ENCODE measurements at places on chromosomes 1 and 21.

DNA sequence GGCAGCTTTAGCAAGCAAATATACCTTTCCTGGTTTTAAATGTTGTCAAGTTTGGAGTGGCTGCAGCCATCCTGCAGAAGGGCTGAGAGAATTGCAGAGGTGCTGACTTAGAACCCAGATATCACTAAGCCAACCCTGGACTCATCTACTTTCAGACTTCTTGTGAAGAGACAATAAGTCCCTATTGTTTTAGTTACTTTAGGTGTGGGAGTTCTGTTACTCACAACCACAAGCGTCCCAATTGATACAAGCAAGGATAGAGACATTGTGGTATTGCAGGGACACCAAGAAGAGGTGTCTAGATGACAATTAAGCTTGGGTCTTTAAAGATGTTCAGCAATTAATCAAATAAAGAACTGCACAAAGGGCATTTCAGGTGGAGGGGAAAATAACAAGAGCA is 8.8 kb upstream of the ETV3 start:
- DNase-seq = no peak

GRCh38 chr1:33365560-33365997 is 44.7 kb upstream of the A3GALT2 start:
- DNase-seq = no peak

DNA sequence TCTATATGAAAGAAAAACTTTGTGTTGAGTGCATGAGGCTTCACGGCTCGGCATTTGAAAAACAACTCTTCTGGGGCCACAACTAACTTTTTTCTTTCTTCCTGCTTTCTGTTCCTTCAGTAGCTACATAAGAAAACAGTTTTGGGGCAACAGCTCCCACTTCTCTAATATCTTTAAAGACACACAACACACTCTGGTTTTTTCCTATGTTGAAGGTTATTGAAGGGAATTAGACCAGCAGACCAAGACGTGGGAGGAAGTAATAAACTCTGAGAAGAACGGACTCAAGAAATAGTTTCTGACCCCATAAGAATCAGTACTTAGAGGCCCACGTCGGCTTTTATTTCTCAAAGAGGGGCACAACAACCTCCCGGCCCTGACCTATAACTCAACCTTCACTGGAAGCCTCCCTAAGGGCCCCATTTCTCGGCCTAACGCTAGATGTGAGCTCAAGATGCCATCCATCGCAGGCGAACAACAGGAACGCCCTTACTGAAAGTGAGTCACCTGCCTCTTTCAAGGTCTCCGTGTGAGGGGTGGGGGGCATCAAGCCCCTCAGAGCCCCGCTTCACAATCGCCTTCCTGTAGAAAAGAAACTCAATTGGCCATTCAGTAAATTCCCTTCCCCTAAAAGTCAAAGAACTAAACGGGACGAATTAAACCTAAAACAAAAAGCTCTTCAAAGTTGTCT is 844 bp downstream of the ZMYM6 start:
- DNase-seq = no peak

DNA sequence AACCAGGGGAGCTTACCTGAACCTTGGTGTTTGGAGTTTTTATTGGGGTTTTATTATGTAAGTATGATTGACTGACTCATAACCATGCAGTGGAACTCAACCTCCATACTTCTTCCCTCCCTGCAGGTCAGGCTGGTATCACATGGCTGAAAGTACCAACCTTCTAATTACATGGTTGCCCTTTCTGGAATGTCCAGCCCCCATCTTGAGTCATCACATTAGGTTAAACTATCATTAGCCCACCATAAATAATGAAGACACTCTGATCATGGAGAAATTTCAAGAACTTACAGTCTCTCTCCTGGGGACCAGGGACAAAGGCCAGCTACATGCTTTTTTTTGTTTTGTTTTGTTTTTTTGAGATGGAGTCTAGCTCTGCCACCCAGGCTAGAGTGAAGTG is 19.2 kb upstream of the DPH5 start:
- DNase-seq = no peak

DNA sequence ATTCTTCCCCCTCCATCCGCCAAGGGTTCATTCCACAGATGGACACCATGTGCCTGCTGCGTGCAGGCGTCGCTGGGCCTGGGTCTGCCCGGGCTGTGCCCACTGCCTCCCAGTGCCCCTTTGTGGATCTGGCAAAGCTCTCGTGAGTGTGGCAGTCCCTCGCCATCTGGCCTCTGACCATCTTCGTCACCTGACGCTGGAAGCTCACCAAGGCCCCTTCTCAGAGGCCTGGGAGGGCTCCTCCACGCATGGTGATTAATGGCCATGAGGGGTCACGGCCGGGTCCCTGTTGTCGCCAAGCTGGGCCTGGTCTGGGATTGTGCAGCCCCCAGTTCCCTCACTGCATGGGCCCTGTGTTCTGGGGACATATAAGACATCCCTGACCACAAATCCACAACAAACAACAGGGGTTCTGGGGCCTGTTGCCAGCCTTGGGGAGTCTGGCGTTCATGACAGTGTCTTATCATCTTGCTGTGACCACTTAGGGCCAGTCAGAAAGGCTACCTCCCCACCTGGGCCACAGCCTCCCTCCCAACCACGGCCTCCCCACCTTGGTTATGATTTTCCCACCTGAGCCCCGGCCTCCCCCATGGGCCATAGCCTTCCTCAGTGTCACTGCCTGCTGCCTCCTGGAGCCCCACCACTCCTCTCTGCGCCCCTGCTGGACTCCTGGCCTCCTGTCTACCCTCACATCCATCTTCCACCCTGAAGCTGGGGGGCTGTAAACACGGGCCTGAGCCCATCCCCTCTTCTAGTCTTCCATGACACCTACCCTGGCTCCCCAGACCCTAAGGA is 27.9 kb downstream of the SLC45A1 start:
- DNase-seq = no peak

DNA sequence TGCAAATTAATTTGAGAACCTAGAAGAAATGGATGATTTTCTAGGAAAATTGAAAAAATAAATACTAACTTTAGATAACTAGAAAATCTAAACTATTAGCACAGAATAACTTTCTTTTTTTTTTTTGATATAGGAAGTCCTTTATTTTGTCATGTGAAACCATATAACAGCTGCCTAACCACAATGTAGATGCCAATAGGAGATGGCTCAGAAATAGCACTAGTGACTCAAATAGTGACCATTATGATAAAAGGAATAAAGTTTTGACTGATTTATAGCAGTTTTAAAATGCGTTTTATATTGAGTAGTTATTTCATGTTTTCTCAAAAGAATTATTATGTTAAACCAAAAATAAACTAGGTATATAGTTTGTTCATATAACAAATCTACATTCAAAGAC is 158.0 kb upstream of the CACYBP start:
- DNase-seq = no peak

DNA sequence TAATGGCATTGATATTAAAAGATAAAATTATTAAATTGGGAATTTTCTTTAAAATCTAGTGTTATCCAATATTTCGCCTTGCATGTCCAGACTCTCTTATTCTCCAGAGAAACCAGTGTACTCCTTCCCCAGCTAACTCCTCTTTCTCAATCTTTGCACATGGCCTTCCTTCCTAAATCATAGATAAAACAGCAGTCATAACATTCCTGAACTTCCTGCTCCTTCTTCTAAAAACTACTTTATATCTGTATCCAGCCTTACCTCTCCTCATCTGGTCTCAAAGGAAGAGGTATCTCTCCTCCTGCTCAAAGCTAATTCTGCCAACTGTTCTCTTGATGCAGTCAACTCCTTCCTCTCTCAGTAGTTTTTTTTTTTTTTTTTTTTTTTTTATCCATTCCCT is 39.5 kb upstream of the NEK7 start:
- no peak for DNase-seq

GRCh38 chr1:181038399-181038873 is 4.7 kb downstream of the MR1 start:
- no peak for DNase-seq

DNA sequence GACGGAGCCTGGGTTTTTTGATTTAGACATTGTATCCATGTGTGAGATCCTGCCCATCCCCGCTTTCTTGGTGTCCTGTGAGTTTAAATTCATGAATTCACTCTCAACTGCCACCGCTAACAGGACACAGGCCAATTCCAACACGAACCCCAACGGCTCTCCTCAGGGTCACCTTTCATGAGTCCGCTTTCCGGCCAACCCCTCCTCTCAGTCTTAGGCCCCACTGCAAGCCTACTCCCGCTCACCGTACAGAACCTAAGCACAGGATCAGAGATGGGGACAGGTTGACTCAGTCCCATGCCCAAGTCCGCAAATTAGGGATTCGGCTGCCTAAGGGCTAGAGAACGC is 238 bp upstream of the SCP2 start:
- no peak for DNase-seq

GRCh38 chr1:41218152-41218551 is 24.0 kb downstream of the SCMH1 start:
- no peak for DNase-seq

DNA sequence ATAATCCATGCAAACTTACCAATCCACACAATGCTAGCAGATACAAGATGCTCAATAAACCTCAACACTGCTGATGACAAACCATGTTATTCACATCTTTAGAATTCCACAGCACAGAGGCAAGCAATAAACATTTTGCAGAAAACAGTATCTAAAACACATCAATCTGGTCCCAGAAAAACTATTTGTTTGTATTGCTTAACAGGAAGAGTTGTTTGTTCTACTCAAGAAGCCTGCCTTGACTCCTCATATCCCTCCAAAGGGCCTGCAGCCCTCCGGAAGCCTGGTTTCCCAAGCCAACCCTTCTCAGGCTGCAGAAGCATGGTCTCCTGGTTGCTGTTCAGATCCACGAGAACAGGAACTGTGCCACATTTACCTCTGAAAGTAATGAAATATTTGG is 139.7 kb downstream of the RERE start:
- no peak for DNase-seq

- no peak for DNase-seq
Observed at GRCh38 chr1:169491845-169492281, 6.1 kb upstream of the SLC19A2 start.

GRCh38 chr21:43363506-43364260 is 63.2 kb downstream of the SIK1 start:
- no peak for DNase-seq

DNA sequence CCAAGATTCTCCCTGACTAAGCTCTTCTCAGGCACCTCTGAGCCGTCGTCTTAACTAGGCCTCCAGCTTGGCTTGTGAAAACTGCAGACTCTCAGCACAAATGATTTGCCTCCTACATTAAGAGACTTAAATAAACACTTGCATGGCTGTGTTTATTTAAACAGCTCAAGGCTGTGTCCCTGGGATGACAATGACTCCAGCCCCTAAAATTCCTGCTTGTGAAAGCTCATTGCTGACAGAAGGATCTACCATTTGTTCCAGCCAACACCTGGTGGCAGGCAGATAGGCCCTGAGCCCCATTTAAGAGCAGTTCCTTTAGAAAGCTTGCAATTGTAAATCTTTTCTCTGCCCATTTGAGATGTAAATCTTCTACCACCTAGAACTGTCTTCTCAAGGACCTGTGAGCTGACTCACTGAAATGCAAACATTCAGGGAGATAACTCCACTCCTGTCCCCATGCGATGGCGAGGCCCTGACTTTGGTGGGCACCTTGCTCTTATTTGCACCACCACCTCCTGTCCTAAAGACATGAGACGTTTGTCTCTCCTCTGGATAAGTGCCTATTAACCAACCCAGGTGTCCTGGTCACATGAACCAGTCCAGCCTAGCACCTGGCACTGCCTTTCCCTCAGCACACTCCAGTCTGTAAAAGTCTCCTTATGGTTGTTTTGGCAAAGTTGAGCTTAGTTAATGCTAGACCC is 15.1 kb upstream of the PCP4 start:
- no peak for DNase-seq

DNA sequence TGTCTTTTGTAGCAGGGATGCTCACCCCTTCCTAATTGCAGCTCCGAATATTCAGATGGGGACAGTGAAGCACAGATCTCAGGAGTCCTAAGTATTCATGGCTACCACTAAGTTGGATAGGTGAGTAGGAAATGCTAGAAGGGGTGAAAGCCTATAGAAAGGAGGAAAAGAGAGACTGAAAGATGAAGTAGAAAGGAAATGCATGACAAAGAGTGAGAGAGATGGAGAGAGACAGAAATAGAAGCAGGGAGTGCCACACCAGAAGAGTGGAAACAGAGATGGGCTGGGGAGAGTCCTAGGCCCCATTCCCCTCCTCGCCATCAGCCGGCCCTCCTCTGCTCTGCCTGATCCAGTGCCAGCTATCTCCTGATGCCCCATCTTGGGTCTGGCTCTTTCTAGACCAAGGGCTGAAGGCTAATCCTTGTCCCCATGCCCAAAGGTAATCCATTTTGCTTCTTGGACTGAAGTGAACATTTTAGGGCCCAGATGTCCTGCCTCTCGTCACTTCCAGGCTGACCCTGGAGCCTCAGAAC is 2.0 kb downstream of the PEA15 start:
- DNase-seq = no peak

- DNase-seq = no peak
Observed at GRCh38 chr1:246971090-246971721, 36.7 kb downstream of the ZNF695 start.

- no peak for DNase-seq
Observed at GRCh38 chr21:35043549-35043948, 5.6 kb downstream of the RUNX1 start.

DNA sequence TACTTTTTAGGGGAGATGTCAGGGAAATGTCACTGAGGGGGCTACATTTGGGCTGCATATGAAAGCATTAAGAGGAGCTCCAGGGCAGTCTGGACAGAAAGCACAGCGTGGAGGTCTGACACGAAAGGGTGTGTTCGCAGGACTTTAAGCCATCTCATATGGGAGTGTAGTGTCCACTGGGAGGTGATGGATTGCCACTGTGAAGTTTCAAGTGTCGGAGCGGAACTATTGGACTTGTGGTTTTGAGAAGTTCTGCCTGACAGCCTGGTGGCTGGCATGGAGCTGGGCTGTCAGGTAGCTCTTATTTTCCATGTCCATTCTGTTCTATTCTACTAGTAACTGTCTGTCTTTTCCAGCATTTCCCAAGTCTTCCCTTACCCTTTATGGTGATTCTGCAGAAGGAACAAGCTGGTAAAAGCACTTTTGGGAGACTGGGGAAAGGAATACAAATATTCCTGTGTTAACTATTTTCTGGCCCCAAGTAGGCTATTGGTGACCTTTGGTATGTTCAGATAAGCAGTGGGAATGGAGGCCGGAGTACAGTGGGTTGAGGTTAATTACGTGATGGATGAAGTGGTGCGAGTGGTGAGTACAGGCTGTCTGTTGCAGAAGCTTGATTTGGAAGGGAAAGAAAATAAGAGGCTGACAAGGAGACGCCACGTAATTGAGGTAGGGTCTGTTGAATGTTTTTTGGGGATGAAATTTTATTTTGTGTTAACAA is 19.3 kb downstream of the B3GALT5 start:
- DNase-seq = no peak

GRCh38 chr1:63533931-63534330 is 10.6 kb downstream of the EFCAB7 start:
- DNase-seq = no peak

GRCh38 chr21:29462479-29462878 is 163.8 kb downstream of the BACH1 start:
- no peak for DNase-seq

DNA sequence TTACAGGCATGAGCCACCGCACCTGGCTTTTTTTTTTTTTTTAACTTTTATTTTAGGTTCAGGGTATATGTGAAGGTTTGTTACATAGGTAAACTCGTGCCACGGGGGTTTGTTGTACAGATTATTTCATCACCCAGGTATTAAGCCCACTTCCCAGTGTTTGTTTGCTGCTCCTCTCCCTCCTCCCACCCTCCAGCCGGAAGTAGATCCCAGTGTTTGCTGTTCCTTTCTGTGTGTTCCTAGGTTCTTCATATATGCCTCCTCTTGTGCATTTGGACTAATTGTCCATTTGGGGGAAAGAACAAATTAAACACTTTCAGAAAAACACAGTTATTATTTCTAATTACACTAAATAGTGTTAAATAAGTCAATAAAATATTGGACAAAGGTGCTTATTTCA is 1.1 kb upstream of the SLC2A7 start:
- DNase-seq = no peak

- DNase-seq = no peak
Observed at GRCh38 chr21:42360317-42360716, 6.0 kb downstream of the TFF1 start.
